ENCODE measurements at places on chromosomes 1 and 21. TPM values are rescaled to one million over a fixed set of nuclear protein-coding genes. Genes with fewer than 3 reads are reported as not detected.

- no peak for DNase-seq
Measured at GRCh38 chr1:206066479-206067171, 13.7 kb downstream of the RHEX start.

DNA sequence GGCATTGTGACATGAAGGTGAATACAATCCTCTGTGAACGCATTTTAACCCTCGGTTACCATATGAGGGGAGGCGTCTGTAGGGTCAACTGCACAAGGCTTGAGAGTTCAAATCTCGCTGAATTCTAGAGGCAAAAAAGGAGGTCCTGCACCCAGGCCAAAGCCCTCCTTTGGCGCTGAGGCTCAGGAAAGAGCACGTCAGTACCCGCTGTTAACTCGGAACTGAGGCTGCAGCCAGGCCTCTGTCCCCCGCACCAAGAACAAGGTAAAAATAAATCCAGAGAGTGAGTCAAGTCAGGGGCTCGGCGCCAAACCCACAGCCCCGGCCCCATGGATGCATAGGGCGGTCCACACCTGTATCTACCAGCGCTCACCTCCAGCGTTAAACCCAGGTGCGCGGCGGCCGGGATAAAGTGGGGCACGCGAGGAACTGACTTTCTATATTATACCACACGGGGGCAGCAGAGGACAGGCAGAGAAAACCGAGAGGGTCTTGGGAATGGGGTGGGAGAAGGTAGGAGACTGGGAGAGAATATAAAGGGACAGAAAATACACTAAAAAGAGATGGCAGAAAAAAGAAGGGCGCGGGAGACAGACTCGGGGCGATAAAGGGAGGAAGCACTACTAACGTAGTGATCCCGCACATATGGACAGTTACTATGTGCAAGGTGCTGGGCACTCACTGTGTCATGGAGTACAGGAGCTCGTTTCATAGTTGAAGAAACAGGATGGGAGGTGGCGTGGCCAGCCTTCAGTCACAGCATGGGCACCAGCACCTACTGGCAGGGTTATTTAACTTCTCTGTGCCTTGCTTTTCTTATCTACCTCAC, 54.9 kb downstream of the DMRTA2 start:
- peak; percentile 4 for DNase-seq

- DNase-seq: no peak
Measured at GRCh38 chr1:247115545-247115944, 11.4 kb upstream of the ZNF669 start.

DNA sequence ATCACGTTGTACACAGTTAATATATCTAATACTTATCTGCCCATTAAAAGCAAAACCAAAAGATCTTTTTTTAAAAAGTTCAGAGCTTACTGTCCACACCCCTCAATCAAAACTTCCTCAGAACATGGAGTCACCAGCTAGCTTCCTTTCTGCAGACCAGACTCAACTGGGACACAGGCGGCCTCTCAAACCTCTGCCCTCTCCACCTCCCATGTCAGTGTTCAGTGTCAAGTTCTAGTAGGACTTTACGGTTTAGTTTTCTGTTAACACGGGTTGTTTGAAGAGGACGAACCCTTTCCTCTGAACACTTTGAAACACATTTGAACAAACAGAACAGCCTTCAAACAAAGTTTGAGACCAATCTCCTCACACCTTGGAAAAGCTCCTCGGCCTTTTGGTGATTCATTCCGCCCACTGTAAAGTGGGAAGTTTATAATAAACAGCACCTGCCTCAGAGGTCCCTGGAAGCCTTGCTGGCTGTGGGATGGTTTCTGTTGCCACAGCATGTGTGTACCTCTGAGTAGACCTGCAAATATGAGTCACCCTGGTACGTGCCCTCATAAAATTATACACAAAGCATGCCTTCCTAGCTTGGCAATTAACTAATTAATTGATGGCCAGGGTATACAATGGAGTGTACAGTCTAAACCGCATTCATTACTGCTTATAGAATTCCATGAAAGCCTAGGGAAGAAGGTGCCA, 48.4 kb upstream of the SIPA1L2 start:
- DNase-seq: no peak

DNA sequence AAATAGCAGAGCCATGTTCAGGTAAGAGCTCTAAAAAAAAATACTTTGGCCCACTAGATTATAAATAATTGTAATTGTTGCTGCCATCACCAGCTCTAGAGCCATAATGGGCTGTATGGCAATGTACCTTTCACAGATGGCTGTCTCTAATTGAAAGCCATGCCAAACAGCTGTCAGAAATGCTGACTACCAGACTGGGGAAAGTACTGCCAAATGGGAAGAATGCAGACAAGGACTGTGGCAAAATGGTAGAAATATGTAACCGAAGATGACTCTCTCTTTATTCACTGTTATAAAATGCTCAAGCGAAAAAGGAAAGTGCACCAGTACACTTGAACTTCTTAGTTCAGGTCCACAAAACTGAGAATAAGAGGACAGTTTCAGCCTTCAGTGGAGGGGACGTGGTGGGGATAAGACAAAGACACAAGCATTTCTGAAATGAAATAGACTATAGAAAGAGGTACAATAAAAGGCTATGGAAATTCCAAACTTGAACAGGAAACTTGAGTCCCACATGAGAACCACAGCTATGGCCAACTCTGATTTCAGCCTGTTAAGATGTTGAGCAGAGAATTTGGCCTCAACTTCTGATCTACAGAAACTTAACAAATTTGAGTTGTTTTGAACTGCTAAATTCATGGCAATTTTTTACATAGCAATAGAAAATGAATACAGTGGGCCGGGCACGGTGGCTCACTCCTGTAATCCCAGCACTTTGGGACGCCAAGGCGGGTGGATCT, 46.5 kb upstream of the LPGAT1 start:
- DNase-seq: peak; percentile 62

DNA sequence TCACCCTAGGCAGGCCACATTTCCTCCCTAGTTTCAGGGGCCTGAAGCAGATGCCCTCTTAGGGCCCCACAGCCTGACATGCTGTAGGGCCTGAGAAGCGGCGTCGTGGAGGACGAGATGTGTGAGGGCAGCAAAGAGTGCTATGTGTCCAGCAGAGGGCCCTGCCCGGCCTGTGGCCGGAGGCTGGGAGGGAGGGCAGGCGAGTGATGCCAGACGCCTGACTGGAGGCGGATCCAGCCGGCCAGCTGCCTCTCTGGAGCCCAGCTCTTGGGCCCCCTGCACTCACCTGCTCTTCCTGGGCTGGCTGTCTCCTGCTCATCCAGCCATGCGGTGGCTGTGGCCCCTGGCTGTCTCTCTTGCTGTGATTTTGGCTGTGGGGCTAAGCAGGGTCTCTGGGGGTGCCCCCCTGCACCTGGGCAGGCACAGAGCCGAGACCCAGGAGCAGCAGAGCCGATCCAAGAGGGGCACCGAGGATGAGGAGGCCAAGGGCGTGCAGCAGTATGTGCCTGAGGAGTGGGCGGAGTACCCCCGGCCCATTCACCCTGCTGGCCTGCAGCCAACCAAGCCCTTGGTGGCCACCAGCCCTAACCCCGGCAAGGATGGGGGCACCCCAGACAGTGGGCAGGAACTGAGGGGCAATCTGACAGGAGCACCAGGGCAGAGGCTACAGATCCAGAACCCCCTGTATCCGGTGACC, at the start of gene GPR37L1:
GPR37L1 (plus strand) TSS at position 279 of the 697 bp plus-strand sequence; CDS start at position 326, 47 bp downstream.
- no peak for DNase-seq

GRCh38 chr1:8879922-8880676, 1.6 kb upstream of the ENO1 start:
- DNase-seq: peak; percentile 92

DNA sequence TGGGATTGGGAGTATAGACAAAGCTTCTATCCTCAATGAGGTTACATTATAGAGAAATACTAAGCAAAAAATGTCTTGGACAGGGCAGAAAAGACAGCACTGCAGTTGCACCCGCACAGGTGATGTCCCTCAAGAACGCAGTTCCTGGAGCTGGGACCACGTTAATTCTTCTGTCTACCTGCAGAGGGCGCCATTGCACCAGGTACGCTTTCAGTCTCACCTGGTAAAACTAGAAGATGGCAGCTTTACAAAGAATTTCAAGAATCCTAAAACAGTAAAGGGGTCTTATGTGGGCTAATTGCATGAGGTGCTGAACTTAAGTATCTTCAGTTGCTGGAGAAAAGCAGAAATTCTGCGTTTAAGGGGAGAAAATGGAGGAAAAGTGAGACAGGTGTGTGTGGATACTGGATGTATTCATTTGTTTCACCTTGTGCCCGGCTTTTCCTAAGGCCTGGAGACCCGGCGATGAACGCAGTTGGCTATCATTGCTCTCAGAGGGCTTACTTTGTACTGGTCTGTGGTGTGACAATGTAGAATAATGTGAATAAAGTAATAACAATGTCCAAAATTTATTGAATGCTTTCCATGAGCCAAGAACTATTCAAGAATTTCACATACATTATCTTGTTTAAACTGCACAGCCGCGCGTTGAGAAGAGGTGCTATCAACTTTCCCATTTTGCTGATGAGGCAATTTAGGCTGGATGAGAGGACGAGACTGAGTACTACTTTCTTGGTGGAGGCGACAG, 276.3 kb upstream of the GREM2 start:
- no peak for DNase-seq

DNA sequence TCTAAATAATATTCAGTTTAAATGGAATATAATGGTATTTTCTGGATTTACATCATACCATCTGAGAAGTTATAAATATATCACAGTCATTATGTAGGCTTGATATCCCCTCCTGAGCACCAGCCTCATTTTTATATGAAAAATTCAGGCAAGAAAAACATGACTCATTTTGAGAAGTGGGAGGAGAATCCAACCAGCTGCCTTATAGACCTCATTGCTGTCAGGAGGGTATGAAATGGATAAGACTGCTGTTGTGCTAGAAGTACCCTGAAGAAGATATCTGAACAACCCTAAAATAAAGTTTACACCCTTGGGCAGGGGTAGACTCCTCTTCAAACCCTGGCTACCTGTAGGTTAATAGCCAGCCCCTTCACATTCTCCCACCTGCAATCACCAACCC, 8.8 kb downstream of the GIPC2 start:
- no peak for DNase-seq

GRCh38 chr21:33478935-33479678, 667 bp downstream of the TMEM50B start:
- DNase-seq: peak; percentile 14

DNA sequence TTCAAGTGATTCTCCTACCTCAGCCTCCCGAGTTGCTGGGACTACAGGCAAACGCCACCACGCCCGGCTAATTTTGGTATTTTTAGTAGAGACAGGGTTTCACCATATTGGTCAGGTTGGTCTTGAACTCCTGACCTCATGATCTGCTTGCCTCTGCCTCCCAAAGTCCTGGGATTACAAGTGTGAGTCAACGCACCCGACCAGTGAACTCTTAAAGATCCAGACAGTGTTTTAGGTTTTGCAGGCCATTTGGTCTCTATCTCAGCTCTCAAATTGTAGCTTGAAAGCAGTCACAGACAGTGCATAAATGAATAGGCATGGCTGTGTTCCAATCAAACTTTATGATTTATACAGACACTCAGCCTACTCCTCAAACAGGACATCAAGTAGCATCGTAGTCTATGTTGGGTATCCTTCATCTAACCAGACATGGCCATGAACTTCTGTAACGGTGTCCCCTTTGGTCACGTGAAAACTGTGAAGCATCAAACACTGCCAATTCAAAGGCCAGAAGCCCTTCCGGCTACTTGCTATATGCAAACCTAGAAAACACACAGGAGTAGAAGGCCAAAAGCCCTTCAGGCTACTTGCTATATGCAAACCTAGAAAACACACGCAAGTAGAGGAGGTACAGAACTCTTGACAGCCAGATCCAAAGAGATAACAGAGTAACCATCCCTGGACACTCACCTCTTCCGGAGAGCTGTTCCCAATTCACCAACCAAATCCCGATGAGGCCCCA, 3.1 kb downstream of the FUCA1 start:
- no peak for DNase-seq

GRCh38 chr21:34196996-34197395, 123.6 kb downstream of the MRPS6 start:
- DNase-seq: no peak

DNA sequence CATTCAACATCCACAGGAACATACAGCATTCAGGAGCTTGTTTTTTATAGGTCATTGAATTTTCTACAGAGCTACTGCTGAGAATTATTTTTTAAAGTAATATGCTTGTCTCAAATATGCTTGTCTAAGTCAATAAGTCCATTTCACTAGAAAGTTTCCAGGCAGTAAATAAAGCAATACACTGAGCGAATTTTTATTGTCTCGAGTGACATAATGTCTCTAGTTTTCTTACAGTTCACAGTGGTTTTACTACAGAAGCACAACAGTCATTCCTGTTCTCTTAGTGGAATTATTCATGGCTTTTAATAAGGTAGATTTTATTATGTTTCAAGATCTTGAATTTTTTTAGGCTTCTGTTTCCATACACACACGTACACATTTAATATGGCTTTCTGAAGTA, 83.8 kb downstream of the HS2ST1 start:
- no peak for DNase-seq

DNA sequence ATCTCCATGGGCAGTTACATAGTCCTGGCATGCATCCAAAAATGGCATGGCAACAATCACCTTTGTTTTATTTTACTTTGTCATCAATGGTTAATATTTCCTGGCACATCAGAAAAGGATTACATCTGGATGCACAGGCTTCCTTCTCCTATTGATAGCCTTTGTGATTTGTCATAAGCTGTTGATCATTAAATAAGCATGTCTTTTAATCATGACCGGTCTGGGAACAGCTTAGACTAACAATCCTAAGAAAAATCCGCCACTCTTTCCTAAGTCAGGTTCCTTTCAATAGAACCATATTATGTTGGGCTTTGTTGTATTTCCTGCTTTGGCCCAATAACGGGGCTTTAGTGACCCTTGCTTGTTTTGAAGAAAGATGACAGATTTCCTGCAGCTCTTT, 330.6 kb downstream of the DUSP10 start:
- no peak for DNase-seq

- DNase-seq: no peak
Measured at GRCh38 chr21:42699196-42699595, 45.8 kb downstream of the PDE9A start.

GRCh38 chr1:212218911-212219310, 66.3 kb upstream of the PPP2R5A start:
- peak; percentile 40 for DNase-seq

Gene TMEM54
- polyA plus RNA-seq: 7.3 TPM

Gene IFNLR1
- 0.15 TPM for polyA plus RNA-seq

Gene KCNE2
- polyA plus RNA-seq: 0.22 TPM

Gene FOXD3
- 6.6 TPM for polyA plus RNA-seq

Gene NPHS2
- polyA plus RNA-seq: 0.13 TPM

Gene FOXJ3
- polyA plus RNA-seq: 31.5 TPM

Gene KCNJ15
- 0.76 TPM for polyA plus RNA-seq

Gene VTCN1
- 0.15 TPM for polyA plus RNA-seq

Gene ALX3
- not detected for polyA plus RNA-seq

Gene RBM11
- 0.27 TPM for polyA plus RNA-seq

Gene PLPP3
- polyA plus RNA-seq: 147 TPM
